Germinal center (tissue), 1 donor: ENCODE measurements at places on chromosomes 1 and 21.
A peak's percentile ranks its signal among the peaks of the same experiment; 100 is the strongest.

- peak; percentile 58 for DNase-seq
These were observed 595 bp downstream of the RNF2 start for GRCh38 chr1:185045814-185046492.

GRCh38 chr1:57175506-57175905, 209.7 kb upstream of the C8B start:
- no peak for DNase-seq

DNA sequence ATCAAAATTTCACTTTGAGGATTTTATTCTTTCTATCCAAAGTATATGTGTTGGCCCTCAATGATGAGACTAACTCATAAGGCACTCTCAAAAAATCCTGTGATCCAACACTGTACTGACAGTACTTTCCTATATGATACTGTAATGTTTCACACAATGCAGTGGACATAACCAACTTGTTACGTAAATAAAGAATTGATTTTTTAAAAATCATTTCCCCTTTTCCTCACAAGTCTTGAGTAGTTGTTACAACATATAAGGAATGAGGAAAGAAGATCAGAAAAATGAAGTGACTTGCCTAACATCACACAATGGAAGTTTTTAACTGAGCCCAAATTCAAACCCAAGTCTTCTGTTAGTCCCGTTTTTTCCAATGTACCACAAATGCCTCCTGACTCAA, 17.2 kb downstream of the PTP4A2 start:
- no peak for DNase-seq

DNA sequence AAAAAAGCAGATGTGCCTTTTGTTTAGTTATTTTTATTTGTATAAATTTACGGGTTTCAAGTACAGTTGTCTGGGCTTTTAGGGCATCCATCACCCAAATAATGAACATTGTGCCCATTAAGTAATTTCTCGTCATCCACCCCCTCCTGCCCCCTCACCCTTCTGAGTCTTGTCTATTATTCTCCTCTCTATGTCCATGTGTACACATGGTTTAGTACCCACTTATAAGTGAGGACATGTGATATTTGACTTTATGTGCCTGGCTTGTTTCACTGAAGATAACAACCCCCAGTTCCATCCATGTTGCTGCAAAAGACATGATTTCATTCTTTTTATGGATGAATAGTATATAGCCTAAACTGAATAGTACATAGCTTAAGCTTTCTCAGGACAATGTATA, 189.2 kb downstream of the ZP4 start:
- DNase-seq: no peak

DNA sequence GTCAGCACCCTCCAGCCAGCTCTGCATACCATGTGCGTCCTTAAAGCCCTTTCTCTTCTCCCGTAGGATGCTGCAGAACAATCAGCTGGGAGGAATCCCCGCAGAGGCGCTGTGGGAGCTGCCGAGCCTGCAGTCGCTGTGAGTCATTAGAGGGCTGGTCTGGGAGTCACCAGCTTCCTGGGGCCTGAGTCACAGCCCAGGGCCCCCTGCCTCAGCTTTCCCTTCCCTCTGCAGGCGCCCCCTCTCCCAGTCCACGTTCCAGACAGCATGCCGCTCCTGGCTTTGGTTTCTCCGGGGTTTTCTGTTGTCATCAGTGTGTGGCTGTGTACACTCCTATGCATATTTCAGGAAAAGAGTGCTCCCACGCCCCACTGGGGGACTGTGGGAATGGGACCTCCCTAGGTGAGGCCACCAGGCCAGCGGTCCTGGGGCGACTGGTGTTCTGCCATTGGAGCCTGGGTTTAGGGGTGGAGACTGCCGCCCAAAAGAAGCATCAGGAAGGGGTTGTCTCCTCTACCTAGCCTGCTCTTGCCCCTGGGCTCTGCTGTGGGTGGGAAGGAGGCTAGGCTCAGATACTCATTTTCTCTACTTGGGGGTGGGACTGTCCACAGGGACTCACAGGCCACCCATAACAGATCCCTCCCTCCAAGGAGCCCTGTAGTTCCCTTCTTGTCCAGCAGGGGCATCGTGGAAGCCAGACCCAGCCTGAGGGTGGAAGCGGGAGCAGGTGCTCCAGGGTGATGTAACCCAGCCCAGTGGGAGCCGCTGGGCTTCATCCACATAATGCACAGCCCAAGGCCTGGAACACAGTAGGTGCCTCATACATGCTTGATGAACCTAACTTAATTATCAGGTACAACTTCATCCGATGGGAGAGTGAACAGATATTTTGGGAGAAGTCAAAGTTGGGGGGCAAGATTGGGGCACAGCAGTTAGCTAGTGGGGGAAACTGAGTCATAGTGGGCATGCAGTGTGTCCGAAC, 42.5 kb downstream of the LGR6 start:
- DNase-seq: peak; percentile 84

- no peak for DNase-seq
These were observed 5.0 kb upstream of the ADAMTS1 start for GRCh38 chr21:26850116-26850643.

DNA sequence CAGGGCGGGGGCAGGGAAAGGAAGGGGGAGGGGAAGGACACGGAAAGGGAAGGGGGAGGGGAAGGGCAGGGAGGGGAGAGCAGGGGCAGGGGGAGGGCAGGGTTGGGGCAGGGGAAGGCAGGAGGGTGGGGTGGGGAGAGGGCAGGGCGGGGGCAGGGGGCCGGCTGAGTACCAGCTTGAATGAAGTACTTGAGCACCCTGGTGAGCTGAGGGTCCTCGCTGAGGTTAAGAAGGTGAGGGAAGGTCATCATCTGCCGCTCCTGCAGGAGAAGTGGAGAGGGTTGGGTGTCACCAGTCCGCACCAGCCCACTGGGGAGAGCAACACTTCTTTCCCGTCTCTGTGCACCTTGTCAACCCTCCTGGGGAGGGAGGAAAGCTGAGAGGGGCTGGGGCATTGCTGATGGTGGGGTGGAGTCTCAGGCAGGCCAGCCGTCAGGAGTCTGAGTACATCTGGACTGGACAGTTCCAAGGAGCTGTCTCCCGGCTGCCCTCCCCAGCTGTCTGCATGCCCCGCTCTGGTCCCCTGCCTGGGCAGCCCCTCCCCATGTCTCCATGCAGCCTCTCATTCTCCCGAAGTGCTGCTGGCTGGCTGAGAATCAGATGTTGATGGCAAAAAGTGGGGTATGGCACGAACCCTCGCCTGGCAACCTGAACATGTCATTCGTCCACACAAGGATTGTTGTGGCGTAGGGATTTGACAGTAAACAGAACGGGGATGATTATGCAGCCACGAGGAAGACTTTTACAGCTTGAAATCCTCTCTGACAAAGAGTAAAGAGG, 70.0 kb downstream of the SCCPDH start:
- DNase-seq: no peak

DNA sequence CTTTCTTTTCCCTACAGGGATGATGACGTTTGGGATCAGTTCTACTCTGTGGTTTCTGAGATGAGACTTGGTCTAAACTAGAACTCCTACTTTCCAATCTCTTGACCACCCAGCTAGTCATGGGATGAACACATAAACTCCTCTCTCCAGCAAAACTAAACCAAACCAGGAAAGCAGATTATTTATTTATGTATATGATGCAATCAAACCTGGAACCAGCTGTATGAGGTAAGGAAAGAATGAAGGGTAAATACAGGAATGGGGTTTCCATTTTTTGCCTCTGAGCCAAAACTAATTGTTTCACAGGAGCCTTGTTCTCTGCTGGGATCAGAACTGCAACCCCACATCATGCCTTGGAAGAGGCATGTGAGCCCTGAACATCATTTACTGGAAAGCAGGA, 3.3 kb upstream of the AGT start:
- DNase-seq: no peak

- no peak for DNase-seq
These were observed 641.0 kb upstream of the CAMK1G start for GRCh38 chr1:208942394-208943130.

- peak; percentile 60 for DNase-seq
These were observed 19.4 kb downstream of the ENO1 start for GRCh38 chr1:8858888-8859706.

GRCh38 chr1:205230982-205231381, 3.2 kb downstream of the TMCC2 start:
- DNase-seq: no peak

DNA sequence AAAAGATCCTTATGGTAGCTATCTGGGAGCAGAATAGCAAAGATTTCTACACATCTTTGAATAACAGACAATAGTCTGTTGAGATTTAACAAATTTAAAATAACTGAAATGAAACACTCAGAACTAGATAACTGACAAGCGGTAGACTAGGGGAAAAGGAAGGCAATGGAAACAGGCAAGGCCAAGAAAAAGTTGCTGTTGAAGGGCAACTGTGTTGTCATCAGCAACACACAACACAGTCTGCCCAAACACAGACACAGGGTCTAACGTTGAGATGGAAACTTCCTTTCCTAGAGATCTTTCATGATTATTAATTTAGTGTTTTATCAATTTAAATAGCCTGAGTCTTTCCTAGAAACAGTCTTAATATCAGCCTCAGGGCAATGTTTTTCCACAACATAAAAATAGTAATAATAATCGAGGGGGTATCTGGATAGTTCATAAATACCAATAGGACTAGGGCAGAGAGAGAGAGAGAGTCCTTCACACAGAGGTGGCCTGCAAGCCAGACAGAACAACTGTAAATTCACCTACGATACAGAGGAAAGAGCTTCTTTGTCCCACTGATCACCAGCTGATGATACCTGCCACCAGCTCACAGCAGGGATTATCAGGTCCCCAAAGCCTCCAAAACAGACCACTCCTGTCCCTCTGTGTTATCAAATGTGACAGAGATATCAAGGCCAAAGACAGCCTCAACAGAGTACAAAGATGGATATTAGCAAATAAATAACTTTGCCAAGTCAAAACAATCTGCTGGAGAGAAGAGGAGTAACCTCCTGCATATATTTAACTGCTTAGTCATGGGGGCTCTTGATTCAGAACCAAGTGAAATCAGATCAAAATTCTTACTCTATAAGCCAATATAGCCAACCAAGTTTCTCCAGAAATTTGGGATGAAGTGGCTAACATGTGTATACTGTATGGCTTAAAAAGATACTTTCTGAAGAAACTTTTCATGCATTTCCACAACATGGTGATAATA, 245.3 kb downstream of the SLC45A1 start:
- no peak for DNase-seq

DNA sequence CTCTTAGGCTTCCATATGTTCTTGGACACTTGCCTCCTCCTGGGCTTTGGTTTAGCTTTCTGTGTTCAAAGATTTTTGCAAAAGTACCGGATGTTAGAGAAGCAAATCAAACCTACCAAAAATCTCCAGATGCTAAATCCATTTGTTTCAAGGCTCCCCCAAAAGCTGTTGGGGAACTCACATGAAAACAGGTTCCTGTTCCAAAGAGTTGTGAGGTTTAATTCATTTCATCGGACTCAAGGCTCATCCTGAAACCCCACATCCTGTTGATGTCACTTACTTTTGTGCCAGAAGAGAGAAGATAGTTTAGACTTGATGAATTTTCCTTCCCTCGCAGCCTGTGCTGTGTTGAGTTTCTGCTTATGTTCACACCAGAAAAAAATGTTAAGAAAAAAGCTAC, 41.7 kb upstream of the RXRG start:
- no peak for DNase-seq

DNA sequence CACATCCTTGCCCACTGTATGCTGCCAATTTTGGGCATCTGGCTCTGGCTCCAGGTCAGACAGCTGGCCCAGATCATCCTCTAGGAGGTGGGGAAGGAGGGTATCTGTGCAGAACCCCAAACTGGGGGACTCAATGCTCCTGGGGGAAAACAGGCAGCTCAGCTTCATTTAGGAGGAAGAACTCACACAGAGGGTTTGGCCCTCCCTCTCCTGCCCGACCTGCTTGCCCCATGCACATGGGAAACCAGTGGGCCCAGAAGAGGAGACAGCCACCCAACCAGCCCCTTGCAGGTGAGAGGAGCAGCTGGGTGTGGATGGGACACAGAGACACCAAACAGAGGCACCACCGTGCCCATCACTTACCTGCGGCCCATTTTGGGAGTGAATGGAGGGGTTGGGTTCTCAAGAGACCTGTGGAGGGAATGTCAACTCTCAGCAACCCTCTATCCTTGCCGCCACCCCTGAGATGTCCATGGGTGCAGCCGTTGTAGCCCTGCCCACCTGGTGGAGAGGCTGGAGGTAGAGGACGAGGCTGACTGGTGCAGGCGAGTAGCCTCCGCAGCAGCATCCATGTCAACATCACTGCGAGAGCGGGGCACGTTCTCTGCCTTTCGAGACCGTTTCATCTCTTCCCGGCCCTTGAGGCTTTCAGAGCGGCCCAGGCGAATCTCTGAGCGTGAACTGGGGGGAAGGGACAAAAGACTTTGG, 27.5 kb downstream of the LRRC71 start:
- no peak for DNase-seq

DNA sequence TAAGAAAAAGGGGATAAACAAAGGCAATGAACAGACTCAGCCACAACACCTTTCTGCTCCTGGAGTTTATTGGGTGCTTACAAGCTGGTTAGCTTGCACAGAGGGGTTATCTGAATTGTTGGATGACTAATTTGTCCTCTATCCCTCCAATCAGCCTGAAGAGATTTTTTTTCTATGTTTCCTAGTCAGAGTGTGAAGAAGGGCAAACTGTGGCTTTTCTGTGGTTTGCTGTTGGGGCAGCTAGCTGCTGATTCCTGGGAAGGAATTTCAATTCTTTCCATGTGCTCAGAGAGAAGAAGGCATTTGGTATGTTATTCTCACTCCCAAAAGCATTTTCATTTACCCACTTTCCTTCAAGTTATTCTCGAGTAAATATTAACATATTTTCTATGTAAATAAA, 48.6 kb downstream of the PCP4 start:
- DNase-seq: no peak

- no peak for DNase-seq
These were observed 170.8 kb downstream of the PLA2G4A start for GRCh38 chr1:186999506-186999905.

DNA sequence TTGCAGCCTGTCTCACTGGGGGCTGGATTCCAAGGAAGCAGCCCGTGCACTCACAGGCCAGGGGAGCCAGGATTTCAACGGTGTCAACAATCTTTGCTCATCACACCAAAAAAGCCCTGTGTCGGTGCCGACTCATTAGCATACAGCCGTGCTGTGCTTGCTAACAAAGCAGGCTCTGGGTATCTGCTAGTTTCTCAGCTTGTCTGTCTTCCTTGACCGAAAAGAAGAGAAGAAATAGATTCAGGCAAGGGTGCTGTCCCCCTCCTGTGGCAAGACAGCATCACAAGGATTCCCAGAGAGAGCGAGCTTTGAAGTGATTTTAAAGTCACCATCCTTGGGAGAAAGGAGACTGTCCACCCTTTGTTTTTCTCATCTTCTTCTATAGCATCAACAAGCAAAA, 214.7 kb downstream of the SDCCAG8 start:
- no peak for DNase-seq

- DNase-seq: no peak
These were observed 29.4 kb downstream of the MRPL37 start for GRCh38 chr1:54229281-54229891.

- DNase-seq: no peak
These were observed 31.0 kb downstream of the NENF start for GRCh38 chr1:212463565-212464285.

- no peak for DNase-seq
These were observed 378.2 kb upstream of the KAZN start for GRCh38 chr1:14220324-14220723.

GRCh38 chr1:228889289-228889688, 154.0 kb downstream of the RHOU start:
- DNase-seq: no peak

GRCh38 chr1:233140974-233141373, 154.6 kb downstream of the PCNX2 start:
- no peak for DNase-seq
